ENCODE measurements at places on chromosomes 4 and X.

GRCh38 chr4:182698212-182698611 lies 219.0 kb downstream of the DCTD start:
- no peak for DNase-seq

- no peak for DNase-seq
Observed at GRCh38 chr4:5928274-5928673, 35.4 kb upstream of the CRMP1 start.

DNA sequence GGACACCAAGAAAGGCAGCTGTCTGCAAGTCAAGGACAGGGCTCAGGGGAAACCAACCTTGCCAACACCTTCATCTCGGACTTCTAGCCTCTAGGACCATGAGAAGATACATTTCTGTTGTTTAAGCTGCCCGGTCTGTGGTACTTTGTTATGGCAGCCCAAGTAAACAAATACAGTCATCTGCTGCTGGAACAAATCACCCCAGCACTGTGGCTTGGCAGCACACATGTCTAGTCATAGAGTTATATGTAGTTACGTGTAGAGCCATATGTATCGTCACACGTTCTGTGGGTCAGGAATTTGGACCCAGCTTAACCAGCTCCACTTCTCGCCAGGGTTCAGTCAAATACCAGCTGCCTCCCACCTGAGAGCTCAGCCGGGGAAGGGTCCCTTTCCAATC lies 2.5 kb downstream of the HTT-AS start:
- no peak for DNase-seq

DNA sequence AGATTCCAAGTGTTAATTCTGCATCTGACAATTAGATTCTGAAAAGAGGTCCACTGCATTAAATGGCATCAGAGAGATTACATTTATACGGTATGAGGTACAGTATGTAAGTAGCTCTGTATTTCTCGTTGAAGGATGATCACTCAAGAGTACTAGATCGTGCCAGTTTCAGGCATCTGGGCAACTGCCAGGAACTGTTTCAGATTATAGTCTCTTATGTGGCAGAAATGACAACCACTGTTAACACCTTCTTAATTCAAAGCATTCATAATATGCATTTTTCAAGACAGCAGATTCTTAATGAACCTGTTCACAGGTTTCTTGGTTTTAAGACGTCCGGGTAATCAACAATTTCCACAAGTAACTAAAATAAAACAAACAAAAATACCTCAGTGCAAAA lies 1.6 kb downstream of the ANKRD50 start:
- DNase-seq: no peak

- no peak for DNase-seq
Observed at GRCh38 chr4:165718660-165719059, 154.4 kb upstream of the TLL1 start.

DNA sequence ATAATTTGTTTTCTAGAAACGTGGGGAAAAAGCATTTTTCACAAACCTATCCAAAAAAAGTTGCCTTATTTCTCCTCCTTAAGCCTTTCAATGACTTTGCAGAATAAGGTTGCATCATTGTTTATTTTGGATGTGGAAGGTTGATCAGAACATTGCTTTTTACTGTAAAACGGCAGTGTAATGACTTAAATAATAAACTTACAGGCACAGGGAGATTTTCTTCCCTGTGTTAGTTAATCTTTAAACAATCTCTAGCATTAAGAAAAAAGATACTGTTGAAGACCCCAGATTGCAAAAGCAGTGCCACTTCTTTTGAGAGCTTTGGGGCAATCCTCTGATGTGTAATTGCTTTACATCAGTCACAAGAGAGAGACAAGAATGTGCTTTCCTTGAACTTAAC lies 153.4 kb downstream of the ARX start:
- no peak for DNase-seq

DNA sequence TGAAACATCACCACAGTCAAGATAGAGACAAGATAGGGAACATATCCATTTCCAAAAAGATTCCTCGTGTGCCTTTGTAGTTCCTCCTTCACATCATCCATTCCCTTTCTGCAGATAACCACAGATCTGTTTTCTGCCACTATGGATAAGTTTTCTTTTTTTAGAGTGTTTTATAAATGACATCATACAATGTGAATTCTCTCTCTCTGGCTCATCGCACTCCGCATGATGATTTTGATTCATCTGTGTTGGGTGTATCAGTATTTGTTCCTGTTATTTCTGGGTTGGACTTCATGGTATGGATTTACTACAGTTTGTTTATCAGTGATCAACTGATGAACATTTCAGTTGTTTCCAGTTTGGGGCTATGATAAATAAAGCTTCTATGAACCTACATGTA lies 23.2 kb upstream of the ANXA3 start:
- DNase-seq: no peak

DNA sequence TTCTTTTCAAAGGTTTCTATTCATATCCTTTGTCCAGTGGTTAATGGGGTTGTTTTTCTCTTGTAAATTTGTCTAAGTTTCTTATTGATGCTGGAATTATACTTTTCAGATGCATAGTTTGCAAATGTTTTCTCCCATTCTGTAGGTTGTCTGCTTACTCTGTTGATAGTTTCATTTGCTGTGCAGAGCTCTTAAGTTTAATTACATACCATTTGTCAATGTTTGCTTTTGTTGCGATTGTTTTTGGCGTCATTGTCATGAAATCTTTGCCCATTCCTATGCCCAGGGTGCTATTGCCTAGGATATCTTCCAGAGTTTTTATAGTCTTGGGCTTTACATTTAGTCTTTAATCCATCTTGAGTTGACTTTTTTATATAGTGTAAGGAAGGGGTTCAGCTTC lies 21.2 kb upstream of the UGT8 start:
- DNase-seq: no peak

DNA sequence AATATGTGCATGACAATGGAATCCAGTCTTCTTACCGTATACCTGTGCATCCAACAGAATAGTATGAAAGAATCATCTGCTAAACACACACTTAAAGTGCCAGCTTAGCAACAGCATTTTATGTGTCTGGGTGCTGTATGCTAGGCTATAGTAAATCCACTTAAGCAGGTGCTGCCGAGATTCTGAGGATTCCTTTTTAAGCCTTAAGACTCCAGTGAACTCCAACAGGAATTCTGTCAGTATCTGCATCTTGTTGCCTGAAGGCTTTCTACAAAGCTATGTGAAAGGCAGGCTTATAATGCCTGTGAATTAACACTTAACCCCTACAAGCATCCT lies 1076.4 kb upstream of the PABPC4L start:
- DNase-seq: no peak

GRCh38 chrX:55326985-55327384 lies 62.3 kb upstream of the PAGE3 start:
- DNase-seq: no peak

DNA sequence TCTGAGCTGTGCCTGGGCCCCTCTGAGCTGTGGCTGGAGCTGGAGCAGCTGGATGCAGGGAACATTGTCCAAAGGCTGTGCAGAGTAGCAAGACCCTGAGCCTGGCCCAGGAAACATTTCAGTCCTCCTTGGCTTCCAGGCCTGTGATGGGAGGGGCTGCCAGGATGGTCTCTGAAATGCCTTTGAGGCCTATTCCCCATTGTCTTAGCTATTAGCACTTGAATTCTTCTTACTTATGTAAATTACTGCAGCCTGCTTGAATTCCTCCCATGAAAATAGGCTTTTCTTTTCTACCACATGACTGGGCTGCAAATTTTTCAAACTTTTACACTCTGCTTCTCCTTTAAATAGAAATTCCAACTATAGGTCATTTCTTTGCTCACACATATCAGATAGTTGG lies 349.8 kb upstream of the KLHL4 start:
- no peak for DNase-seq

All from stimulated activated CD4-positive, alpha-beta T cell treated with anti-CD3 and anti-CD28 coated beads, TNF-alpha, amount 100 ng/mL, for 24 hours (primary cell).